HCT116 (cell line): ENCODE measurements at places on chromosomes 1 and 21.

DNA sequence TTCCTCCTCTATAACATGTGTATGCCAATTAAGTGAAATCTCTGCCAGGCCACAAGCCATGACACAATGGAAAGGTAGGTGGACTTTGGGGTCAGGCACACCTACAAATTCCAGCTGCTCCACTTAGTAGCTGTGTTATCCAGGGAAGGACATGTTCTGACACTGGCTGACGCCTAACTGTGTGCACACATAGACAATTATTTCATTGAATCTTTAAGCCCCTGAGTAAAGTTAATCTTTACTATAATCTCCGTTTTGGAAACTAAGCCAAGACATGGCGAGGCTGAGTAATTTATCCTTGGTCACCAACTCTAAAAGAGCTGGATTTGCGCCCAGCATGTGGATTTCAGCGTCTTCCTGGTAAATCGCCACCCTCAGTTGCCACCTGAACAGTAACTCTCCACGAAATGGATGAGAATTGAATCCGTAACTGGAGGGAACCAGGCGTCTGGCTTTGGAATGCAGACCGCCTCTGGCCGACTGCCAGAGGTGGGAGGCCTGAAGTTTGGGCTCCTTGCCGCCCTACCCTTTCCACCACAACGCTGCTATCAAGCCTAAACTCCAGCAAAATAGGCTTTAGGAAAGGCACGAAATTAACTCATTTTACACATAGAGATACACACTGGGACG, 888 bp upstream of the SNRPE start:
- DNase-seq: no peak

DNA sequence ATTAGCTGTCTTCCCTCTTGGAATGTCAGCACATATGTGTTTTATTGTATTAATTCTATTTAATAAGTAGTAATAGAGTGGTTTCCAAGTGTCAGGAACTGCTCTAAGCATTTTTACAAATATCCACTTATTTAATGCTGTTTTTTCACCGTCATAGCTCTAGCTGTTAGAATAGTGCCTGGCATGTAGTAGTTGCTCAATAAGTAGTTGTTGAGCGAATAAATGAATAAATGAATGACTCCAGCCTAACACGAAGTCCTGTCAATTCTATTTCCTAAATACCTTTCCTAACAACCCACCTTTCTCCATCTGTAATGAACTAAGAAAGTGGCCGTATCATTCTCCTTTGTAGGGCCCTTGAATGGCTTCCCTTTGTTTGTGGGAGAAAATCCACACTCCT, 312.5 kb downstream of the DISC1 start:
- DNase-seq: no peak

- no peak for DNase-seq
Measured at GRCh38 chr1:219460896-219461815, 151.7 kb downstream of the ZC3H11B start.

DNA sequence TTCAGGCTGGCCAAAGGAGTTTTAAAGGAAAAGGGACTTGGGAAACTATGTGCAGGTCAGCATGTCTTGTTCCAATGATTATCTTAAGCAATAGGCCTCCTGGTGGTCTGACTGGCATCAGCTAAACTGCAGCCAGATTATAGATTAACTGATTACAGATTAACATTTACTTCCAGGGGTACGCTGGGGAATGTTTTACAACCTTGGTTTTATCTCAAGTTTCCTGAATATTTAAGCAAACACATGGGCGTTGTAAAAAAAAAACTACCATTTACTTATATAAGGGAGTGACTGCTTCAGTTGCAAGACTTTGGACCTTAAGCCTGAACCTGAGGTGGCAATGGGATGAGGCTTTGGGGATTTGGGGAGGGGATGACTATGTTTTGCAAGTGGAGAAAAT, 600.6 kb upstream of the B3GALT2 start:
- no peak for DNase-seq

- no peak for DNase-seq
Measured at GRCh38 chr1:69976896-69977295, 228.5 kb downstream of the LRRC40 start.

GRCh38 chr1:227449051-227449450, 114.3 kb upstream of the ZNF678 start:
- no peak for DNase-seq

DNA sequence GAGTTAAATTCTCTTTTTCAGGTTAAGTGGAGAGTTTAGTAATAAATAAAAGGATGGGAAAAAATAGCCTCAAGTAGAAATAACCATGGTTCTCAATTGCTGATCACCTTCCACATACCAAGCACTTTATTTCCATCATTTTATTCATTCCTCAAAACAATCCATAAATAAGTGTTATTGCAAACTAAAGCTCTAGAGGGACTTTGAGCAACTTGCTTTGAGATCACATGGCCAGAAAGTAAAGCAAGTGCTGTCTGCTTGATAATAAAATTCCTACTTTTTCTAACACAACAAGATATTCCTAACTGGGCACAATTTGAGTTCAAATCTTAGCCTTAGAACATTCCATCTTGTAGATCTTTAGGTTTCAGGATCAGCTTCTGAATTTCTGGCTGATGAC, 97.1 kb upstream of the C1orf87 start:
- no peak for DNase-seq

DNA sequence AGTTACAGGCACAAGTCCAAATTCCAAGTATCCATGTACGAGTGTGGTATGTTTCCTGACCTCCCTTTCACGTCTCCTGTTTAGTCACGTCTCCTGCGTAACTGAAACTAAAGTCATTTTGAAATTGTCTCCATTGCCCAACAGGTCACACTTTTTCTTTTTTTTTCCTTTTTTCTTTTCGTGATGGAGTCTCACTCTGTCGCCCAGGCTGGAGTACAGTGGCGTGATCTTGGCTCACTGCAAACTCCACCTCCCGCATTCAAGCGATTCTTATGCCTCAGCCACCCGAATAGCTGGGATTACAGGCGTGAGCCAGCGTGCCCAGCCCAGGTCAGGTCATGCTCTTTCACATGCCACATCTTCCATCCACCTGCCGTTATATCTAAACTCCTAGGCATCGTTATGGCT, 38.2 kb downstream of the L1TD1 start:
- no peak for DNase-seq

GRCh38 chr1:2382621-2383361, 8.6 kb downstream of the MORN1 start:
- peak; percentile 26 for DNase-seq

GRCh38 chr1:35220976-35221375, 28.0 kb upstream of the SFPQ start:
- DNase-seq: peak; percentile 48

DNA sequence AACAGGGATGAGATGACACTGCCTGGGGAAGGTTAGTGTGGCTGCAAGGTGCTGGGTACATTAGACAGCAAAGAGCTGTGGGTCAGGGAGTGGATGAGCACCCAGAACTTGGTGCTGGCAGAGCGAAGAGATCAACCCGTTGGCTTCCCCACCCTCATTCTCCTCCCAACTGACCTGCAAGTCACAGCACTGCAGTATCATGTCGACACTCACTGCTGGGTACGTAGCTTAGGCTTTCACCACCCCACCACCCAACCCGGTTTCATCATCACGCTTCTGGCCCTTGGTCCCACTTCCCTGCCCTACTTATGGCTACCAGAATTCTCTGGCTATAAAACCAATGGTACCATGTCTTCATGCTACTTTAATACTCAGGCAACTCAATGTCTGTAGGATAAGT, 73.6 kb upstream of the LYST start:
- DNase-seq: no peak
